ENCODE measurements at places on chromosomes 6 and 20.
A peak's percentile ranks its signal among the peaks of the same experiment; 100 is the strongest.

DNA sequence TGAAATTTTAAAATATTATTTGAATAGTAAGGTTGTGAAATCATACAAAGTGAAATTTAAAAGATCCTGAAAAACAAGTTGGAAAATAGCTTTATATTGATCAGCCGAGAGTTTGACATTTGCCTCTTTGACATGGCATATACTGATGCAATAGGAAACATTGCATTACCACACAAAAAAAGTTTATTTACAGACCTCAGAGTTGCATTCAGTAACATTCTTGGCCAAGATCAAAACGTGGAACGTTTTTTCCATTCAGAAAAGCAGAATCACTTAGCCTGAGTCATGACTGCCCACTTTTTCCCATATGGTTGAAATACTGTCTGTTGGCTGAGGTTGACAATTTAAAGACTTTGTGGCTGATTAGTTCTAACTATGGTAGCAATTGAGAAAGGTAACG, 55.1 kb upstream of the BACH2 start:
- DNase-seq = no peak

GRCh38 chr20:57102566-57102965, 163.9 kb downstream of the BMP7 start:
- no peak for DNase-seq

- no peak for DNase-seq
These were observed 552.3 kb downstream of the KIF16B start for GRCh38 chr20:16020971-16021370.

- DNase-seq = peak; percentile 27
These were observed 180.4 kb downstream of the ZNF217 start for GRCh38 chr20:53413186-53413631.

- DNase-seq = no peak
These were observed 68.8 kb downstream of the ANKRD6 start for GRCh38 chr6:89501753-89502152.

DNA sequence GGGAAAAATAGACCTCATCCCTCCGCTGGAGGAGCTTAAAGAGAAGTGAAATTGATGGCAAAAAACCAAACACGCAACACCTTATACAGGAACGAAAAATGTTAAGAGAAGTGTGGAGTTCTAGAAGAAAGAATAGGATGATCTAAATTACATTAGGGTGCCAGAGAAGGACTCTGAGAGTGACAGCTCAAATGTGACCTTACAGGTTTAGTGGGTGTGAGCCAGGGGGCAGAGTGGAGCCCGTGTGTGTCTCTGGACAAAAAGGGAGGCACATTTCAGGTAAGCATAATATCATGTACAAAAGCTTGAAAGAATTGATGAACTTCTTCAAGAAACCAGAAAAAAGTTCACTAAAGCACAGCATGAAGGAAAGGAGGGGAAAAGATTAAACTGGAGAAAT, 20.8 kb downstream of the HLA-DRA start:
- DNase-seq = no peak

DNA sequence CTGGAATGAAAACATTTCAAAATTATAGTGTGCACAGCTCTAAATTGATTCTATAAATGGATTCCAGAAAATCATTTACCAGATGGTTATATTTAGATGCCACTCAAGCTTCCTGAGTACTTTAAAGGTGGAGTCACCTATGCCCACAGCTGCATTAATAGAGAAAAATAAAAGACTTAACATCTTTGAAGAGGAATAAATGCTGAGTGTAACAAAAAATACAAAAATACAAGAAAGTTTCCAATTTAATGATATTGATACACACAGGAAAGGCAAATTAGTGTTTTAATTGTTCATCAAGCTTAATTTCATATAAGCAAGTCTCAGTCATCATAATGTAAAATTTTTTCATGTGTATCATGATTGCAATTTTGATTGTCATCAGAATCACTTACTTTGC, 89.5 kb upstream of the MANEA start:
- no peak for DNase-seq

DNA sequence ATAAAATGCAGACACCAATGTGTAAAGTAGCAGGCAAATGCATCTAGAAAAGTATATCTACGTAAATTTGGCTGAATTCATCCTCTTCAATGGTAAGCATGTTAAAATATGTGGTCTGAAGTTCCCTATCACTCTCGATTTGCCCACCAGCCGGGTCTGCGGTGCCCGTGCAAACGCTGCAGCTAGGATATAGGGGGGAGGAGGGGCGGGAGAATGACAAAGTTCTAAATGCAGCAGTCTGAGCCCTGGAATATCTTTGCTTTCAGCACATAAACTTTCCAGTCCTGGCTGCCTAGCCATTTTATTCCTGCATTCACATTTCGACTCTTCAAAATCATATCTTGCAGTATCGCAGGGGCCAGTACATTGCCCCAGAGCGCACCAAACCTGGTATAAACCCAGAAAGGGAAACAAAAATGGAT, 708 bp downstream of the NRN1 start:
- no peak for DNase-seq

DNA sequence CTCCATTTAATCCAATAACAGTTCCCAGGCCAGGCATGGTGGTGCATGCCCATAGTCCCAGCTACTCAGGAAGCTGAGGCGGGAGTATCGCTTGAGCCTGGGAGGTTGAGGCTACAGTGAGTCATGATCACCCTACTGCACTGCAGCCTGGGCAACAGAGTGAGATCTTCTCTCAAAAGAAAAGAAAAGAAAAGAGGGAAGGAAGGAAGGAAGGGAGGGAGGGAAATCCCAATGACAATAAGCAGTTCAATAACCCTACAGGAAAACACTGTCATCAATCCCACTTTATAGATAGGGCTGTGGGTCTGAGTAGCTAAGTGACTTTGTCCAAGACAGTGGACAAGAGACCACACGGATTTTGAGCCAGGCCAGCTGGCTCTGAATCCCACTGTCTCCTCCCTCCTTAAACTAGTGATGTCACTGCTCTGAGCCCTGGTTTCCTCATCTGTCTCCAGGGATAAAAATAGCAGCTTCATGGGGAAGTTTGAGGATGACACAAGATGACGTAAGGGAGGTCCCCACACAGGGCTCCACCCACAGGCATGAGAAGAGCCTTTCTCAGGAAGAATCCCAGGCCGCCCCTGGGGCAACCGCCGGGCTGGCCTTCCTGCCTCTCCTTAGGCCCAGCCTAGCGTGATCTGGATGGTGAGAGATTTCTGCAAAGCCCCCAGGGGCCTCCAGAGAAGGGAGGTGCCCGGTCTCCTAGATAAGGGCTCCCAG, 7.2 kb upstream of the TRIB3 start:
- no peak for DNase-seq

GRCh38 chr6:152277826-152278329, 359.3 kb downstream of the SYNE1 start:
- DNase-seq = no peak

- no peak for DNase-seq
These were observed 5.6 kb upstream of the ZBTB46 start for GRCh38 chr20:63836458-63837344.

GRCh38 chr20:46299078-46299477, 9.2 kb downstream of the CDH22 start:
- DNase-seq = no peak

GRCh38 chr6:110618591-110619267, 142.3 kb upstream of the SLC22A16 start:
- no peak for DNase-seq

DNA sequence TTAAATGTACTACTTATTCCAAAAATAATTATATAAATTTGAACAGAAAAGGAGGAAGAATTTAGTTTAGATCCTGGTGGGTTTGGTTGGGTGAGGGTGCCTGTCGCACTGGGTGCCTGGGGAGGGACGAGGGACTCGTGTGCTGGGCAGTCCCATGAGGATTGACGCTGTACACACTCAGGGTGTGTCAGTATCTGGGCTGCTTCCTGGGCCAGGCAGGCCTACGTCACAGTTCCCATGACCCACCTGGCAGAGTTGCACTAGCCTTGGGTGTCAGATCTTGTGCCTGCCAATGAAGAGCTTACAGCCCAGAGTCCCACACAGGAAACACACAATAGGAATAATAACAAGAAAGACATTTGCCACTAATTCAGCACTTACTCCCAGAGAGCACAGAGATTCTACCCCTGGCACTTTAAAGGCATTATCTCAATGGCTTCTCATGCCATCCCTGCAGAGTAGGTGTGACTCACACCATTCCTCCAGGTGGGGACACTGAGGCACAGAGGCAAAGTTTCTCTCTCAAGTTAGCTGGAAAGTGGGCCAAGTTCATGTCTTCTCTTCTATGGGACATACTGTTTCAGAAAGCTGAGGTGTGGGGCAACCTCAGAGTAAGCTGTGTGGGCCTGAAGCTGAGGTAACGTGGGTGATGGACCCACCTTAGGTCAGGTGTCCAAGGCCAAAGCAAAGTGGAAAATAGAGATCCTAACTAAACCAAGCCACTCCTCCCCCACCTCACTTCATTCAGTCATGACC, 1.3 kb upstream of the SDCBP2 start:
- peak; percentile 25 for DNase-seq

DNA sequence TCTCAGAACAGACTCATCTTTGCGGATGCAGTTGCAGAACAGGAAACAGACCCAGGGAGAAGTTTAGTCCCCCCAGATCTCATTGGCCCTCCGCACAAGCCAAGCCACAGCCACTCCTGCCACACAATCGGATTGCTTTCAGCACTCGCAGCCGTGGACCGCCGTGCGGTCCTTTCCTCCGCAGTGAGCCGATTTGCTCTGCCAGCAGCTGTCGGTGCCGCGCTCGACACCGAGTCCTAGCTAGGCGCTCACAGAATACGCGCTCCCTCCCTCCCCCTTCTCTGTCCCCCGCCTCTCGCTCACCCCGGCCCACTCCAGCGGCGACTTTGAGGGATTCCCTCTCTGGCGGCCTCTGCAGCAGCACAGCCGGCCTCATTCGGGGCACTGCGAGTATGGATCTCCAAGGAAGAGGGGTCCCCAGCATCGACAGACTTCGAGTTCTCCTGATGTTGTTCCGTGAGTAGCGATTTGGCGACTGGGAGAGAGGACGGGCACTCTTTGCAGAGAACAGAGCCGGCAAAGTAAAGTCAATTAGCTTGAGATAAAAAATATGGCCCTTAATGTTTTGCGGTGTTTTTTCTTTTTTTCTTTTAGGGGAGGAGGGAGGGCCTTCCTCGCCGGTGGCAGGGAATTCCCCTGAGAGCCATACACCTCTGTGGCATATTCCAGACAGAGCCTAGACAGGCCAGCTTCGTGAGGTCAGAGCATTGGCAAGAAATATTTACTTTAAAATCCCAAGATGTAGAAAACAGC, at the start of gene LAMP5:
Gene LAMP5, plus strand, starts transcription at position 130 of the 753 bp plus-strand sequence. Its CDS starts 263 bp downstream, at position 393.
- no peak for DNase-seq

DNA sequence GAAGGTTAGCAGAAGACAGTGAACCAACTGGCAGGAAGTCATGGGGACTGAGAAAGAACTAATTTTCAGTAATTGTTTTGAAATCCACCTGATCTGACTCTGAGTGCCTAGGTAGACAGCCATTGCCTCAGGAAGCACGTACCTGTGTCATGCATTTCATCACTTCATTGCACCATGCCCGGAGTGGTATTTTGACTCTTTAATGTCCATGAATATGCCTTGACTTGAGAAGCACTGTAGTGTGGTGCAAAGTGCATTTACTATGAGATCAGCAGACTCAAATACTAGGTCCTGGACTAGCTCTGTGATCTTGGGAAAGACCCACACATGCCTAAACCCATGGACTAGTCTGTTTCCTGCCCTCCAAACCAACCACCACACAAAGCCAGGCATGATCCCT, 370.9 kb upstream of the MARCKS start:
- no peak for DNase-seq

DNA sequence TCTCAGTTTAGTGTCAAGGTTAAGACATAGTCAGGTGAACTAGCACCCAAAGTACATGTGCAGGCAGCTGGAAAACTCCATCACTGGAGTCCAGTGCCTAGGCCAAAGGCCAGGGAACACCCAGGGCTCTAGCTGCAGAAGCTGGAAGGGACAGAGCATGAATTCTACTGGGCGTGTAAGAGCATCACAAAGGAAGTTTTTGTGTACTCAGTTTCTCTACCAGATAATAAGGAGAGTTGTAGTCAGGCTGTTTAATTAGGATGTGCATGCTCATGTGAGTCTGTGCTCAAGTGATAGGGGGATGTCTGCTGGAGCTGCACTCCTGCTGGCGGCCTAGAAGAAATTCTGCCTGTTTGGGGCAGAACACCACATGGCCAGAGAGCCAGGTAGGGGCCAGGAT, 8.1 kb downstream of the L3MBTL1 start:
- no peak for DNase-seq

DNA sequence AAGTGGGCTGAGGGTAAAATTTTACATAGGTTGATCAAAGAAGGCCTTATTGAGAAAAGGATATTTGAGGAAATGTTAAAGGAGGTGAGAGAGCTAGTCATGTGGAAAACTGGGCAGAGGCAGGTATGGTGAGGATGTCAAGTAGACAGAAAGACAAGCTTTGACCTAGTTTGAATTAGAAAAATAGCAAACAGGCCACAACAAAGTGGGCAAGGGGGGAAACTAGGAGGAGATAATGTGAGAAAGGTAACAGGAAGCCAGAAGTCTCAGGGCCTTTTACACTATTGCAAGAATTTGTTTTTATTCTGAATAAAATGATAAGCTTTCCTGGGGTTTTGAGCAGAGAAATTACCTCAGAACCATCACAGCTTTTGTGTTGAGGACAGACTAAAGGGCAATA, 115.7 kb downstream of the RWDD2A start:
- no peak for DNase-seq

GRCh38 chr20:13221673-13222318, 722 bp downstream of the ISM1 start:
- peak; percentile 62 for DNase-seq

GRCh38 chr20:42836339-42836738, 353.4 kb downstream of the PTPRT start:
- no peak for DNase-seq

DNA sequence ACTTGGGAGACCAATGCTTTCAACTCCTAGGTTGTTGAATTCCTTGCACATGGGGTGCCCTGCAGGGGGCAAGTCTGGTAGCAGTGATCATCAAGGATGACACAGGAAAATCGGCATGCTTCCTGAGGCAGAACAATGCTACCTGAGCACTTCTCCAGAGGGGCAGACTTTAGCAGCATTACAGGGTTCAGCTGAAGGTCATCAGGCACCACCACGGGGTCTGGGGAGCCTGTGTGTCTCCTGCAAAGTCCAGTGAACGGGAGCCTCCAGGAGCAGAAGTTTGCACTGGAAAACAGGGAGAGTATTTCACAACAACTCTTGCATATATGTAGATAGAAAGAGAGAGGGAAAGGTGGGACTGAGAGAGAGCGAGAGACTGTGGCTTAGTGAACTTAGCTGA, 10.2 kb downstream of the VSX1 start:
- DNase-seq = no peak

DNA sequence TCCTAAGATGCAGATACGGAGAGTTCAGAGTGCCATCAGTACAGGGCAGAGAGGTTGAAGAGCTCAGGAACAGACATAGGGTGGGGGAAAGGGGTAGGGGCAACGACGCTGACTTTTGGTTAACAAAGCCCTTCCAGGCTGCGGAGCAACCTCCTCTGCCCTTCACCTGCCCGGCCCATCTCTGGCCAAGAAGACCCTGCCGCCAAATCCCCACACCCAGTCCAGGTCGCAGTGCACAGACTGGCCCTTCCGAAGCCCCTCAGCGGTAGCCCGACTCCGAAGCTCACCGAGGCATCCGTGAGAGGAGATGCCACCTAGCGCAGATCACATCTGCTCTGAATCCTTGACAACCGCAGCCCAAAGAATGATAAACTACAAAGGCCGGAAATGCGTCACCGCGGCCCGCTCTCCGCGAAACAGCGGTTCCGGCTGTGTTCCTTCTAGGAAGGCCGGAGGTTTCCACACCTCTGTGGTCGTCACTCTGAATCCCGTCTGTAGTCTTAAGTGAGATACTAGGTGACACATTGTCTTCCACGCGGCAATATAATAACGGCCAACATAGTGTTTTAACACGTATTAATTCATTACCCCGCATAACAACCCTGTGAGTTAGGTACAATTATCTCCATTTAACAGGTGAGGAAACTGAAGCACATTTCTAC, at the start of gene ZSCAN23:
Gene ZSCAN23, minus strand, starts transcription at position 380 of the 662 bp plus-strand sequence. CDS start 7,225 bp downstream, outside the sequence.
- peak; percentile 77 for DNase-seq
